Left colon (tissue), 2 donors: ENCODE measurements at places on chromosomes 1 and 21.

- no peak for DNase-seq
Observed at GRCh38 chr1:18262726-18263125, 155.1 kb downstream of the IGSF21 start.

GRCh38 chr1:63679076-63679475 is 85.9 kb downstream of the PGM1 start:
- DNase-seq = no peak

GRCh38 chr1:20348326-20348915 is 57.7 kb downstream of the VWA5B1 start:
- no peak for DNase-seq

GRCh38 chr1:57165546-57165945 is 199.7 kb upstream of the C8B start:
- no peak for DNase-seq

DNA sequence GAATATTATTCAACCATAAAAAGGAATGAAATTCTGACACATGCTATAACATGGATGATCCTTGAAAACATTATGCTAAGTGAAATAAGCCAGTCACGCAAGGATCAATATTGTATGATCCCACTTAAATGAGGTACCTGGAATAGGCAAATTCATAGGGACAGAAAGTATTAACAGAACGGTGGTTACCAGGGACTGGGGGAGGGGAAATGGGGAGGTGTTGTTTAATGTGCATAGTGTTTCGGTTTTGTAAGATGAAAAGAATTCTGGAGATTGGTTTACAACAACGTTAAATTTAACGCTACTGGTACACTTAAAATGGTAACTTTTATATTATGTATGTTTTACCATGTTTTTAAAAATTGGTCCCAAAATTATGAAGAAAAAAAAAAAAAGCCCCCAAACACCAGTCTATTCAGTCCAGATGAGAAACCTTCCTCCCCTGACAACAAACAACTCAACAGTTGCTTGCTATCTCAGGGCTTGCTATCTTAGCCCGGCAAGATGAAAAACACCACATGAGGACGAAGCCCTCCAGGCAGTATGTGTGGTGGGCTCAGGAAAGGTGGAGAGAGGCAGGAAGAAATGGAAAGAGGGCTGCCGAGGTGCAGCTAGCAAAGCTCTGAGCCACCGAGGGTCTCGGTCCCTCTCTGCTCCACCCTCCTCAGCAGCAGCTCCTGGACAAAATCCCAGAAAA is 8.5 kb downstream of the NUAK2 start:
- DNase-seq = no peak

DNA sequence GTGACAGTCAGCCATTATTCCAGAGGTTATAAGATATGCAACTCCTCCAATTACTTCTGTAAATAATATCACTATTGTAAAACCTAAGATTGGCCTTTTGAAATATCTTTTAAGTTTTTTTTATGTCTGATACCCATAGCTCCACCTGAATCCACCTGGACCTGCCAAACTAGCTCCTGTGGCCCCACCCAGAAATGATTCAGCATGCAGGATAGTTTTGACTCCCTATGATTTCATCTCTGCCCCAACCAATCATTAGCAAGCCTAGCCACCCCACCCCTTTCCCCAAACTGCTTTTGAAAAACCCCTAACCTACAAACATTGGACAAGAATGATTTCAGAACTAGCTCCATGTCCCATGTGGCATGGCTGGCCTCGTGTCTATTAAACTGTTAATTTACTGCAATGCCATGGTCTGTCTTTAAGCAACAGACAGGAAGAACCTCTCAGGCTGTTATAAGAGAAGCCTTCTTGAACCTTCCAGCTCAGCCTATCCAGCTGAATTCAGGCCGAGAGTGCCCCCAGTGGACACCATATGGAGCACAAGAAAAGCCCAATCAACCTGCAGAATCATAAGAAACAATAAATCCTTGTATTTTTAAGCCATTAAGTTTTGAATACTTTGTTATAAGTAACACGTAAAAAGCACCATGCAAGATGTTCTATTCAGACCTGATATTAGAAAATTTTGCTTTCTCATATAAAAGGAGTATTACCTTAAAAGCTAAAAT is 263.0 kb upstream of the ZRANB2 start:
- no peak for DNase-seq

GRCh38 chr1:247452447-247453039 is 5.4 kb downstream of the OR2B11 start:
- DNase-seq = no peak
